ENCODE measurements at places on chromosomes 6 and 20.

DNA sequence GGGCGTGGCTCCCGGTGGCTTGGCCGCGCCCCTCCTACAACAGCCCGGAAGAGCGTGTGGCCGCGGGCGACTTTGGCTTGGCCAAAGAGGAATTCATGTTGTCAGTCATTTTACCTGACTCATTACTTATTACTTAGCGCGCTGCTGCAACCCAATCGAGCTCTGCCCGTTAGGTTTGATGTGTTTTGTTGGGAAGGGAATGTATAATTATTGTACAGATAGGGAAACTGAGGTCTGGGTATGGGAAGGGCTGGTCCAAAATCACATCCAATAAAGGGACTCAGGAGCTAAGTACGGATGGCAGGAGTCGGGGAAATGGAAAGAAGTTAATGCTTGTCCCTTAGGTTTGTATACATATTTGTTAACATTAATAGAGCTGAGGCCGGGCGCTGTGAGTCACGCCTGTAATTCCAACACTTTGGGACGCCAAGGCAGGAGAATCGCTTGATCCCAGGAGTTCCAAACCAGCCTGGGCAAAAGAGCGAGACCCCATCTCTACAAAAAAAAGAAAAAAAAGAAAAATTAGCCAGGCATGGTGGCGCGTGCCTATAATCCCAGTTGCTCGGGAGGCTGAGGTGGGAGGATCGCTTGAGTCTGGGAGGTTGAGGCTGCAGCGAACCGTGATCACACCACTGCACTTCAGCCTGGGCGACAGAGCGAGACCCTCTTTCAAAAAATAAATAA is 639 bp upstream of the ZNF335 start:
- no peak for DNase-seq

DNA sequence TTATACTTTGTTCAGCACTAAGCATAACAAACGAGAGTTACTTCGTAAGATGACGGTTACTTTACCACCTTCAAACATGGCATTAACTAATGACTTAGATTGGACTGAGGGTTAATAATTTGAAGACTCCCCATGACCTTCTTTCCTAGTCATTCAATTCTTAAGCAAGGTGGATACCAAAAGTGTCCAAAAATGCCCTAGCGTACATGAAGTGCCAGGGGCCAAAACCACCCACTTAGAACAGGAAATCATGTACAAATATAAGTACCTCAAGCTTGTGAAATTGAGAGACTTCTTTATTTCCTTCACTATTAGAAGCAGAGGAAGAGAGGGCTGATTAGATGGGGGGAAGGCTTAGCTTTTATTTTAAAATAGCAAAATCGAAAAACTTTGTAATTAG is 166.4 kb downstream of the ATXN1 start:
- no peak for DNase-seq

- no peak for DNase-seq
Observed at GRCh38 chr6:163985710-163986109, 571.2 kb downstream of the QKI start.

GRCh38 chr6:85354761-85355618 is 94.9 kb upstream of the NT5E start:
- peak; percentile 40 for DNase-seq

- no peak for DNase-seq
Observed at GRCh38 chr20:1283522-1284510, 17.7 kb downstream of the SNPH start.

DNA sequence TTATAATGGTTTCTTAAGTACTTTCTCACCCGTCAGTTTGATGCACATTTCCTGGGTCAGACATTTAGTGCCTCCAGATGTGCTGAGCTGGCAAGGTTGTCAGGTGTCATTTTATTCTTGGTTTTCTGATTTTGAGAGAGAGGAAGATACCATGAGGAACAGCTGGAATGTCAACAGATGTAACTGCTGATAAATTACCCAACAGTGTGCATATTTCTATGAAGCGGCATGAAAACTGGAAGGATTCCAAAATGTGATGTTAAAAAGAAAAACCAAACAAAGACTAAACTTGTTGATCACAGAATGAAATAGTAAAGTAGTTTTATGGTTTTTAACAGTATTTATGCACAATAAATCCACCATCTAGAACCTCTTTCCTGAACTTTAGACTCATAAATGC is 447.3 kb downstream of the HDGFL1 start:
- DNase-seq: no peak

GRCh38 chr6:36760685-36761435 is 63.2 kb downstream of the RAB44 start:
- no peak for DNase-seq

DNA sequence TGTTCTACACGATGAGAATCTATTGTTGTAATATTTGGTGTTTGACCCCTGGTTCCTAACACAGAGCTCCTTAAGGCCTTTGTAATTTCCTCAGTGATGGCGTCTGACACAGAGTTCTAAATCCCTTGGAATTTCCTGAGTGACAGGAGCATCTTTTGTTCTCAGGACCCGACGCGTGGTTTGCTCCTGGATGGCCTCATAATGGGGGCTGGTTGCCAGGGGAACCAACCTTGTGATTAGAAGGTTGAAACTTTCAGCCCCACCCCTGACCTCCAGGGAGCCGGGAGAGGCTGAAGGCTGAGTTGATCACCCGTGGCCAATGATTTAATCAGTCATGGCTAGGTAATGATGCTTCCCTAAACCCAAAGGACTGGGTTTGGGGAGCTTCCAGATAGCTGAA is 20.5 kb upstream of the ZNF133 start:
- DNase-seq: no peak
